ENCODE measurements at places on chromosomes 2 and 18. TPM values are rescaled to one million over a fixed set of nuclear protein-coding genes. Genes with fewer than 3 reads are reported as not detected.

DNA sequence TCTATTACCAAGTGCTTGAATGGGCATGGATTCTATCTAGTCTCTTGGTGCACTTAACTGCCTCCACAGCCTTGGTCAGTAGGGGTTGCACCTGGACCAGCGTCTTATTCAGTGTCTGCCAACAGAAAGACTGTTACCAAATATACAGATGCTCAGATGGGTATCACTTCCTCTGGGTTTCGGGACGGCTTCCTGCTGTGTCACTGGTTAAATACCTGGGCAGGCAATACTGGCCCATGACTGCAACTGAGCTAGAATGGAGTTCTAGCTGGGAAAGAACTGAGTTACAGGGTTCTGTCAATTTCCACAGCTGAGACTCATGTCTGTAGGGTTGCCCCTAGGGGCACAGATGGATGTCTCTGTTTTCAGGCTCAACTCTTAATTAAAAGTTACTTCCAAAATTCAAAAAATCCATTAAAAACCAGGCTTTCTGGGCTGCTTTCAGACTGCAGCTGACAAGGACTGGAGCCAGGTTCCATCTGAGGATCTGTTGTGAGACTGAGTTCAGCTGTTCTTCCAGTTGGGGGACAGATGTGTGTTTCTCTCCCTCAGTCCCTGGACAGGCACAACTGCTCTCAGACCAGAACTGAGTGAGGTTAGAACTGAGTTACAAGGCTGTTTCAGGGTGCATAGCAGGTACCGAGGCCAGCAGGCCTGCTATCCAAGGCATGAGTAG is 789.6 kb upstream of the SLC8A1 start:
- H3K36me3 ChIP-seq, result no peaks in the 10 kb centered on the region
- no peak overlapping the region for H3K27ac ChIP-seq
- no peaks in the 10 kb centered on the region for H3K27me3 ChIP-seq
- no peaks in the 10 kb centered on the region for H3K4me1 ChIP-seq
- no peak for DNase-seq

GRCh38 chr2:206739271-206739670 is 21.1 kb upstream of the DYTN start:
- H3K27me3 ChIP-seq, result no peaks in the 10 kb centered on the region
- no peak overlapping the region for H3K4me3 ChIP-seq
- no peak for DNase-seq
- H3K4me1 ChIP-seq, result no peaks in the 10 kb centered on the region
- H3K27ac ChIP-seq, result no peak overlapping the region

GRCh38 chr18:5772306-5773105 is 122.8 kb downstream of the TMEM200C start:
- H3K27me3 ChIP-seq, result no peaks in the 10 kb centered on the region
- H3K4me3 ChIP-seq, result no peak overlapping the region
- no peak overlapping the region for H3K27ac ChIP-seq

- no peak overlapping the region for H3K4me3 ChIP-seq
- no peaks in the 10 kb centered on the region for H3K27me3 ChIP-seq
- H3K36me3 ChIP-seq, result no peaks in the 10 kb centered on the region
- no peak overlapping the region for H3K27ac ChIP-seq
- DNase-seq, result no peak
Measured at GRCh38 chr2:111182121-111182520, 61.4 kb downstream of the BCL2L11 start.

DNA sequence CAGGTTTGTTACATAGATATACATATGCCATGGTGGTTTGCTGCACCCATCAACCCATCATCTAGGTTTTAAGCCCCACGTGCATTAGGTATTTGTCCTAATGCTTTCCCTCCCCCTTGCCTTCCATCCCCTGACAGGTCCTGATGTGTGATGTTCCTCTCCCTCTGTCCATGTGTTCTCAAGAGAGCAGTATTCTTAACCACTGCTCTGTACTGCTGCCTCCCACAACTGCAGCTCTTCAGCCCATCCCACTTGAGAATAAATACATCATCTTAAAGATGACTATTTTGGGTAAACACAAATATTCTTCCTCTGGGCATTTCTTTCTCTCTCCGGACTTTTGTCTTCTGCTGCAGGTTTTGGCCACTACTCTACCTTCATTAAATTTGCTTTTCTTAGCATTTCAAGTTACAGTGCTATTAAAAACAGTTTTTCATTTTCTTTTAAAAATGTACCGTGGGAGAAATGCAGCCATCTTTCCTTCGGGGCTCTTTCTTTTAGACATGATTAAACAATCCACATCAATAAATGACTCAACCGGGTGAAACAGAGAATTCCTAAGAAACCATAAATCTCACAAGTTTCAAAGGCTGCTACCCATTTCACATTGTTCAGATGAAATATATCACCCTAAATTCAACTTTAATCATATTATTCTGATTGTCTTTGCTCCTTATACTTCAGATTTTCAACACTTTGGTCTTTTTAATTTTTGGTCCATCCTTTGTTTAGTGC is 323.4 kb downstream of the GALNT13 start:
- no peaks in the 10 kb centered on the region for H3K27me3 ChIP-seq
- no peak for DNase-seq

The SPATA3 gene
- total RNA-seq, result not detected

- no peaks in the 10 kb centered on the region for H3K27me3 ChIP-seq
- H3K27ac ChIP-seq, result no peak overlapping the region
- no peak overlapping the region for H3K4me3 ChIP-seq
- no peaks in the 10 kb centered on the region for H3K4me1 ChIP-seq
- no peak for DNase-seq
Measured at GRCh38 chr2:128941751-128942150, 623.1 kb upstream of the HS6ST1 start.

The PROC gene
- total RNA-seq, result not detected

DNA sequence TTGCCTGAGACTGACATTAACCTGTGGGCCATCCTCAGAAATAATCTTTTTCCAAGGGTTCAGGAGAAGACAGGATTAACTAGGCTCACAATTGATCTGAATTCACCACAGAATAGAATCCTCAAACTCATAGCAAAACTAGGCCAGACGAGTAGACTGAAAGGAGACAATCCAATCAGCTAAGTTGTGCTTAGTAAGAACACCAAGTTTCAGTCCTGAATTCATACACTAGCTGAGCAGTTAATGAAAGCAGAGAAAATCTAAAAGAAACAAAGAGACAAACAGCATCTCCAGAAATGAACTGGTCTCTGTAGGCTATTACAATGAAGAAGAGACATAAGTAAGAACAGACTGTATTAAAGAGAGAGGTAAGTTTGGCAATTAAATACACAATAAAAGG is 89.5 kb downstream of the GORASP2 start:
- DNase-seq, result no peak
- H3K27me3 ChIP-seq, result no peaks in the 10 kb centered on the region

DNA sequence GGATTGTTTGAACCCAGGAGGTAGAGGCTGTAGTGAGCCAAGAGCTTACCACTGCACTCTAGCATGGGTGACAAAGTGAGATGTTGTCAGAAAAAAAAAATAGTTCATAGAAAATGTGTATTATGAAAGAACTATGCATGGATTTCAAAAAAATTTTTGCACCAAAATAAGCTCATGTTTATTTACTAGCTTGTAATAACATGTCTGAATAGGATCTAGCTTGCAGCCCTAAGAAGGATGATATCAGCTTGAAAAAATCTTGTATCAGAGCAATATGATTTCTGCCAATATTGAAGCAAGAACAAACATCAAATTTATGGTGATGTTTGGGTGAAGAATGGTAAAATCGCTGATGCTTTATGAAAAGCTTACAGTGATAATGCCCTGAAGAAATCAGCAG is 97.0 kb upstream of the RFX8 start:
- H3K4me1 ChIP-seq, result no peaks in the 10 kb centered on the region
- no peaks in the 10 kb centered on the region for H3K27me3 ChIP-seq
- H3K36me3 ChIP-seq, result no peaks in the 10 kb centered on the region
- no peak for DNase-seq

GRCh38 chr2:145228506-145228905 is 708.6 kb upstream of the ZEB2 start:
- H3K27ac ChIP-seq, result no peak overlapping the region
- DNase-seq, result peak; percentile 33
- no peaks in the 10 kb centered on the region for H3K4me1 ChIP-seq
- no peak overlapping the region for H3K4me3 ChIP-seq

DNA sequence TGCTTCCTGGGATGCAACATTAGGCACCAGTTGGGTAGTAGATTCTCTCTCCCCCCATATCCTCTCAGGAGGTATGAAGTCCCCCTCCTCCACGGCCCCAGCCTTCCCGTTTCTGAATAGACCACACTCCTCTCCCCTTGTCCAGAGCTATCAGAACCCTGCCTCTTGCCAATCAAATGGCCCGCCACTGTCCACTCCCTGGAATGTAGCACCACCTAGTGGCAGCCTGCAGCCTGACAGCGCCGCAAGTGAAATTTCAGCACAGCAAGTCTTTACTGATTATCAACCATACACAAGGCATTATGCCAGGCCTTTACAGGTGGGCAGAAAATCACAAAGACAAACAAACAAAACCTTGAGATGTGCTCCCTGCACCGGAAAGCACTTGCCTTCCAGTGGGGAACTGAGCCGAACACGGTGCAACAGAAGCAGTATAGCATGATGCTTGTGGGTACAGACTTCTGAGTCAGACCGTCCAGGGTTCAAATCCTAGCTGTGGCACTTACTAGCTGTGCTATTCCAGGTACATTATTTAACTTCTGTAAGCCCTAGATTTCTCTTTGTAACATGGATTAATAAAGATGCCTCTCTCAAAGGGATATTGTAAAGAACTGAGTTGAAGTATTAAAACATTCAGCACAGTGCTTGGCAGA is 174.0 kb downstream of the SMAD2 start:
- H3K4me3 ChIP-seq, result no peak overlapping the region
- no peaks in the 10 kb centered on the region for H3K27me3 ChIP-seq
- no peak overlapping the region for H3K27ac ChIP-seq
- H3K36me3 ChIP-seq, result no peaks in the 10 kb centered on the region
- H3K4me1 ChIP-seq, result no peaks in the 10 kb centered on the region
- DNase-seq, result no peak

GRCh38 chr2:188969236-188969635 is 4.9 kb upstream of the COL3A1 start:
- peak overlapping the region; percentile 88 for H3K27ac ChIP-seq
- no peaks in the 10 kb centered on the region for H3K27me3 ChIP-seq
- no peak overlapping the region for H3K4me3 ChIP-seq
- peaks cover 4% of the 10 kb centered on the region for H3K4me1 ChIP-seq

The ASAP2 gene
- total RNA-seq, result 30.3 TPM

The CYS1 gene
- 7.2 TPM for total RNA-seq

DNA sequence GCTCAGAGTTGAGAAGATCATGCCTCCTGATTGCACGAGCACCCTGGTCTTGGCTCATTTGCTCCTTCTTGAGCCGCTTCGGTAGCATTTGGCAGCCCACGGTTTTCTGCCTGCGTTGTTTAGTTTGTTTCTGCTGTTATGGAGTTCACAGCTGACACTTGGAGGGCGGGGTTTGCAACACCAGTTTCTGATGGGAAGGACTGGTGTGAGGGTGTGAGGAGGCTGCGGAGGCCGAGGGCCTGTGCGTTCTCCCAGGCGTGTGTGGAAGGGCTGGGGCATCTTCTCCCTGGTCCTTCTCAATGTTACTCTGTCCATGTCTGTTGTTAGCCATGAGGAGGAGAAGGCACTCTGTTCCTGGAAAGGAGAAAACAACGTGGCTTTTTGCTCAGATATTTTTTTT is 22.9 kb downstream of the NFATC1 start:
- H3K27ac ChIP-seq, result no peak overlapping the region
- no peaks in the 10 kb centered on the region for H3K4me1 ChIP-seq
- H3K27me3 ChIP-seq, result no peaks in the 10 kb centered on the region
- DNase-seq, result no peak
- no peaks in the 10 kb centered on the region for H3K36me3 ChIP-seq

- peak overlapping the region; percentile 42 for H3K27ac ChIP-seq
- DNase-seq, result no peak
- H3K36me3 ChIP-seq, result no peaks in the 10 kb centered on the region
- no peaks in the 10 kb centered on the region for H3K4me1 ChIP-seq
Measured at GRCh38 chr2:71945603-71945959, 202.1 kb downstream of the CYP26B1 start.

DNA sequence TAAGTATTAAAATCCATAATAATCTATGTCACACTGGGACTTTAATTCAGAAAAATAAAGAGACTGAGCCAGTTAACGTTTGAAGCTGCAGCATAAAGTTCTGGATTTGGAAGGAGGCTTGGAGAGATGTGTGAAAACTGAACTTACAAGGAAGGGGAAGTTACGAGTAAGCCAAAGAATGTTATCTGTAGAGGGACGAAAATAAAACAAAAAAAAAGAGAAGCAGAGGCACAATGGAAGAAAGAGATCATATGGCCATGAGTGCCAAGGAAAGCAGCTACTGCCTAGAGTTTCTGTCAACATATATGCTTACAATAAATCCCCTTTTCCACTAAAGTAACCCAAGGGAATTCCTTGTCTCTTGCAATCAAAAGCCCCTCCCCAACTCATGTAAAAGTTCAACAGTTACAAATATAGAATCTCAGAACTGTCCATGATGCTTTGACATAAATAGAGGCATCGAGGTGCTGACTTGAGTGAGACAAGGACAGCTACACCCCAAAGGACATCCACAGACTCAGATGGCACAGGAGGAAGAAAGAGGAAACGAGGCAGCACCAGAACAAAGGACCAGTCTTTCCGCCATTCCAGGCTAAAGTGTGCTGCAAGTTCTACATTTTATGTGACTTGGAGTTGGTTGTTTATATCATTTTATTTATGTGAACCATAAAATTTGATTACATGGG is 16.1 kb upstream of the ARL5A start:
- H3K4me3 ChIP-seq, result no peak overlapping the region
- no peaks in the 10 kb centered on the region for H3K4me1 ChIP-seq
- H3K36me3 ChIP-seq, result no peaks in the 10 kb centered on the region
- H3K27ac ChIP-seq, result no peak overlapping the region
- no peaks in the 10 kb centered on the region for H3K27me3 ChIP-seq
- no peak for DNase-seq

The FSIP2 gene
- 4.3 TPM for total RNA-seq

DNA sequence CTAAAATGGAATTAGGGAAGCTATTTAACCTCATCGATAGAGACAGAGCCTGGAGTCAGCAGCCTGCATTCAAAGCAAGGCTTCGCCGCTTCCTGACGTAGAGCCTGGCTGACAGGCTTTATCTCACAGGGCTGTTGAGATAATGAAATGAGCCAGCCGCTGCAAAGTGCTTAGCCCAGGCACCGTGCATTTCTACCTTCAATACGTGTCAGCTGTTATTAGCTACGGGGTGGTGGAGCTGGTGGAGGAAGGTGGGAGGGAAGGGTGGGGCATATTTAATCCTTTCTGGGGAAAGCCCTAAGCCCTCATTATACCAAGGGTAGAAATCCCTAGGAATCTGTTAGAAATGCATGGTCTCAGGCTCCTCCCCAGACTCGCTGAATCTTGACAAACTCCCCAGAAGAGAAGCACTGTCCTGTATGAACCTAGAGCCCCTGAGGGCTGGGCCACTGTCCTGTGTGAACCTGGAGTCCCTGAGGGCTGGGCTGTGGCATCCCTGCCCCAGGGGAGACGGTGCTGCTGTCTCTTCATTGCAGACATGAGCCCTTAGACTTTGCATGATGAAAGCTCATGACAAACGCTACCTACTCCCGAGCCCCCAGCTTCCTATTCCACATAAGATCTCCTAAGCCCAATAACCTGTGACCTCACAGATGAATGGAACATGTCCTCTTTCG is 72.4 kb downstream of the ALPK2 start:
- no peaks in the 10 kb centered on the region for H3K4me1 ChIP-seq
- DNase-seq, result no peak
- no peaks in the 10 kb centered on the region for H3K36me3 ChIP-seq
- H3K4me3 ChIP-seq, result no peak overlapping the region

The SERPINB13 gene
- not detected for total RNA-seq

GRCh38 chr2:30336978-30337841 is 105.9 kb downstream of the LBH start:
- H3K4me1 ChIP-seq, result no peaks in the 10 kb centered on the region
- no peak overlapping the region for H3K4me3 ChIP-seq
- DNase-seq, result no peak
- no peak overlapping the region for H3K27ac ChIP-seq
- H3K27me3 ChIP-seq, result no peaks in the 10 kb centered on the region

Measured in uterus (tissue), 4 donors.